ENCODE measurements at places on chromosomes 13 and 19.

- DNase-seq, result no peak
- H3K4me3 ChIP-seq, result no peak overlapping the region
Measured at GRCh38 chr13:47917022-47917574, 84.0 kb downstream of the SUCLA2 start.

- H3K36me3 ChIP-seq, result peaks cover 2% of the 10 kb centered on the region
- peak overlapping the region; percentile 75 for H3K4me3 ChIP-seq
- H3K27ac ChIP-seq, result peak overlapping the region; percentile 82
- no peak for DNase-seq
- peaks cover 44% of the 10 kb centered on the region for H3K4me1 ChIP-seq
Measured at GRCh38 chr19:12789904-12790619, 1.2 kb upstream of the JUNB start.

DNA sequence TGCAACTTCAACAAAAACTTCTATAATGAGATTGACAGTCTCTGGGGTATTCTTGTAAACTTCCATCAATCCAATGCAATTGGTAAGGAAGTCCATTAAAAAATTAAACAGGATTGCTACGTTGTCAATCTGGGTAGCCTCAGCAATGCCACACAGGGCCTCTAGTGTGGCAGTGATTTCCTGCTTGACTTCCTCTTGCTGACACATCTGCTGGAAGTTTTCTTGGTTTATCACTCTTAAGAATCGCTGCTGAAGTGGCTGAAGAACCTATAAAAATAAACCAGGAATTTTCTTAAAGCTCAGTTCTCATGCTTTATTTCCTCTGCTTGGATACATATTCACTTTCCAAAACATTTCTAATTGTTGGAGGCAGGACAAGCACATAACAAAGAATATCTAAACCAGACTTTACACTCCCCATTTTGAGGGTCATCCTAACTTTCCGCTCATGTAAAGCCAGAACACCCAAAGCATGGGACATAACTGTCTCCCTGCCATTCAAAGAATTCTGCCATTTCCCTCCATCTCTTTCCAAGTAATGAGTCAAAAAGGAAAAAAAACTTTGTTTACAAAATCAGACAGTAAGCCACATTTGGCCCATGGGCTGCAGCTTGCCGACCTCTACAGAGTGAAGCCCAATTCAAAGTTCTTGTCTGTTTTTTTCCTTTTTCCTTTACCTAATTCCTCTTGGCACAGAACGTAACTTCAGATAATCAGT is 23.2 kb upstream of the EEF1AKMT1 start:
- no peak overlapping the region for H3K4me3 ChIP-seq
- DNase-seq, result no peak
- H3K4me1 ChIP-seq, result no peaks in the 10 kb centered on the region

- H3K36me3 ChIP-seq, result no peaks in the 10 kb centered on the region
- H3K27ac ChIP-seq, result no peak overlapping the region
- H3K27me3 ChIP-seq, result no peaks in the 10 kb centered on the region
- H3K4me3 ChIP-seq, result no peak overlapping the region
- DNase-seq, result no peak
Measured at GRCh38 chr19:50933640-50934039, 19.2 kb downstream of the KLK5 start.

- H3K36me3 ChIP-seq, result no peaks in the 10 kb centered on the region
- H3K27me3 ChIP-seq, result no peaks in the 10 kb centered on the region
- no peak for DNase-seq
- H3K4me1 ChIP-seq, result no peaks in the 10 kb centered on the region
- no peak overlapping the region for H3K4me3 ChIP-seq
Measured at GRCh38 chr19:8163759-8164158, 14.4 kb upstream of the FBN3 start.

DNA sequence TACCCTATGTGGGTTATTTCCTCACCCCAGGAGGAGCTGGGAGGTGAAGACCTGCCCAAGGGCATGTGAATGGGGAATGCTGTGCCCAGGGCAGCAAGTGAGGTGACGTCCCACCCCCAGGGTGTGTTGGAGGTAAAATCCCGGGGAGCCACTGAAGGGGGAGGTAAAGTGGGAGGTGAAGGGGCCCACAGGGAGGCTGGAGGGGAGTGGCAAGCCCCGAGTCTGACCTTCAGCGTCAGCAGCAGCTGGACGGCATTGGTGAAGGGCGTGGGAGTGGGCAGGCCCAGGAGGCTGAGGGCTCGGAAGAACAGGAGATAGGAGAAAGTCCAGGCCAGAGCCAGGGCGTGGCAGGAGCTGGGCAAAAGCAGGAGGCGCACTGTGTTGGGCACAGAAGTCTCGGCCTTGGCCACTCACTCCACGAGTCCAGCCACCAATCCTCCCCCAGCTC is 2.4 kb downstream of the MBOAT7 start:
- no peaks in the 10 kb centered on the region for H3K27me3 ChIP-seq
- no peaks in the 10 kb centered on the region for H3K36me3 ChIP-seq
- no peak overlapping the region for H3K4me3 ChIP-seq
- H3K4me1 ChIP-seq, result peaks cover 8% of the 10 kb centered on the region
